ENCODE measurements at places on chromosomes 2 and 18. TPM values are rescaled to one million over a fixed set of nuclear protein-coding genes. Genes with fewer than 3 reads are reported as not detected.

The SLC16A14 gene
- total RNA-seq: 1.4 TPM

The TNFAIP6 gene
- total RNA-seq: not detected

The SPC25 gene
- total RNA-seq: 0.28 TPM

The MFSD2B gene
- 0.47 TPM for total RNA-seq

The CETN1 gene
- total RNA-seq: not detected

The CAVIN2 gene
- 5.6 TPM for total RNA-seq

The UGT1A4 gene
- not detected for total RNA-seq

The KRTCAP3 gene
- 25.0 TPM for total RNA-seq

The DAW1 gene
- 0.25 TPM for total RNA-seq

The GPR75 gene
- 1.9 TPM for total RNA-seq

The RBMS1 gene
- 26.1 TPM for total RNA-seq

The FSIP2 gene
- 0.65 TPM for total RNA-seq

The SRD5A2 gene
- not detected for total RNA-seq

The IL1R2 gene
- 0.39 TPM for total RNA-seq

The QPCT gene
- total RNA-seq: 9.3 TPM

The THUMPD2 gene
- total RNA-seq: 6.6 TPM

The GREB1L gene
- total RNA-seq: 0.03 TPM

The FABP1 gene
- not detected for total RNA-seq

The MC2R gene
- total RNA-seq: not detected

The IL36RN gene
- not detected for total RNA-seq
